Fibroblast of skin of back (primary cell): ENCODE measurements at places on chromosomes 5 and 9.
A peak's percentile ranks its signal among the peaks of the same experiment; 100 is the strongest.

DNA sequence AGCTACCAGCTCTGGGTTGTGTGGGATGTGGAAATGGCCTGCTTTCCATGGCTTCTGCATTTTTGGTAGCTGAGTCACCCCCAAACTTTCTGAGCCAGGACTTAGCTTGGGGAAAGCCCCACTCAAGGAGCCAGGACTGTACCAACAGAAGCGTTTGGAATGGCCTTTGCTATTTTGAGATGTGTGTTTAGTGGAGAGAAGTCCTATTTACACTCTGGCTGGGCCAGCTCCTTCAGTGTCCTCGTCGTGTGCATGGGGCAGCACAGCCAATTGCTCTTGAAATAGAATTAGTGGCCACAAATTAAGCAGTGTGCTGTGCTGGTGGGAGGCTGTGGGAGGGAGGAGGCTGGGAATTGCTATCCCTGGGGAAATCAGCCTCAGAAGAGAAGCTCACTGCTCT lies 51.6 kb downstream of the ENTREP1 start:
- peak; percentile 95 for DNase-seq

DNA sequence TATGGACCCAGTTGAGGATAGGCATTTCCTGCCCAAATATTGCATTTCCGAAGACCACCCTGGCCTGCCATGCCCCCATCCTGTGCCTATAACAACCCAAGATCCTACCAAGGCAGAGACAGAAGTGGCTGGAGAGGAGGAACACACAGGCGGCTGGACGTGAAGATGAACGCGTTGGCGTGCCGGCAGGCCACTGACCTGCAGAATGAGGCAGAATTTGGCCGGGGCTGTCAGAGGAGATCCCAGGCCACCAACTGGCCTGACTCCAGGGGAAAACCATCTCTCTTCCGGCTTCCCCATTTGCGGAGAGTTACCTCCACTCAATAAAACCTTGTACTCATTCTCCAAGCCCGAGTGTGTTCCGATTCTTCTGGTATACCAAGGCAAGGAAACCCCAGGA lies 1507.5 kb downstream of the EFNA5 start:
- DNase-seq: no peak

- DNase-seq: no peak
Measured at GRCh38 chr5:156851880-156852279, 1.8 kb downstream of the PPP1R2B start.

GRCh38 chr5:14165375-14166106 lies 22.4 kb downstream of the TRIO start:
- peak; percentile 89 for DNase-seq

- DNase-seq: no peak
Measured at GRCh38 chr5:32319392-32319791, 6.7 kb upstream of the MTMR12 start.

GRCh38 chr5:35197351-35197750 lies 32.9 kb downstream of the PRLR start:
- DNase-seq: no peak

GRCh38 chr5:58122848-58123392 lies 337.0 kb downstream of the PLK2 start:
- no peak for DNase-seq

DNA sequence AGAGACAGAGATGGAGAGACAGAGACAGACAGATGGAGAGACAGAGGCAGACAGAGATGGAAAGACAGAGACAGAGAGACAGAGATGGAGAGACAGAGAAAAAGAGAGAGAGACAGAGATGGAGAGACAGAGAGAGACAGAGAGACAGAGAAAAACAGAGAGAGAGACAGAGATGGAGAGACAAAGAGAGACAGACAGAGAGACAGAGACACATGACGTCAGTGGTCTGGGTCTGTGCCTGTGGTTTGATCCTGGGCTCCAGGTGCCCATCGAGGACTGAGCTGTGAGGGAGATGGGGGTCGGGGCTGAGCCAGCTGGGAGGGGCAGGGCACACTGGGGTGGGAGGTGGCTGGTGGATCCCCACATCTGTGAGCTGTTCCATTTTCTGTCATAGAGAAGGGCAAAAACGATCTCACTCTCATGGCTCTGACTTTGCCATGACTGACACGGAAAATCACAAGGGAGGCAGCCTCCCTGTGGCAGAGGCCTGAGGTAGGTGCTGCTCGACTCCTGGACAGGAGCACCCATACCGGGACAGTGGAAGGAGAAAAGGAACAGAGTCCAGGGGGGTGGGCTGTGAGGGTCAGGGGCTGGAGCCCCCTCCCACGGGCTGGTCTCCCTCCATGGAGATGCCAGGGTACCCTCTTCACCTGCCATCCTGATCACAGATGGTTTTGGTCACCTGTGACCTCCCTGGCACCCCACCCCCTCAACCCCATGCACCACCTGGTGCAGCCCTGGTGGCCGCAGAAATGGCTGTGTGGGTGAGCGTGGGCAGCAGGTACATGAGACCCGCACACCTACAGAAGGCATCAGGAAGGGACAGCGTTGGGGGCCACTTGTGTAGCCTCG lies 28.8 kb downstream of the GLT6D1 start:
- no peak for DNase-seq

DNA sequence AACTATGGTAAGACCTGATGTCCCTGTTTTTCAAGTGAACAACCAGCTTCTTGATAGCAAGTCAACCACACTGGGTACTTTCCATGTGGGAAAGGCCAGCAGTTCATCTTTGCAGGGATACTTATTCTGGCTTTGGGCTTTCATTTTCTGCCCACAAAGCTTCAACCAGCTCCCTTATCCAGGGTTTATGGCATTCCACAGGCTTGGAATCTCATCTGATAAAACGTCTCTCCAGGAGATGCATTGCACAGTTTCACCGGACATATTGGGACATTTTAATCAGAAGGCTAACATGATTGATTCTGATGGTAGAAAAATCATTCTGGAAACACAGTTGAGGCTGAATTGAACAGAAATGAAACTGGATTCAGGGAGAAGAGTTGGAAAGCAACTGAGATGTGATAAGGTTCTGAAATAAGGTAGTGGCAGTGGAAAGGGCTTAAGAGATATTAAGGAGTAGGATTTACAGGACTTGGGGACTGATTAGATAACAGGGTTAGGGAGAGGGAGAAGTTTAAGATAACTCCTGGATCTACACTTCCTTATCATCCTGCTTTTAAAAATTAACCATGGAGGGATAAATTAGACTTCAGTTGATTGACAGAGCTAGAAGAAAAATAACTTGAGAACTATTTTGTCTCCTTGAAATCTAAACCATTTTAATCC lies 195.8 kb upstream of the FBXL7 start:
- DNase-seq: no peak

DNA sequence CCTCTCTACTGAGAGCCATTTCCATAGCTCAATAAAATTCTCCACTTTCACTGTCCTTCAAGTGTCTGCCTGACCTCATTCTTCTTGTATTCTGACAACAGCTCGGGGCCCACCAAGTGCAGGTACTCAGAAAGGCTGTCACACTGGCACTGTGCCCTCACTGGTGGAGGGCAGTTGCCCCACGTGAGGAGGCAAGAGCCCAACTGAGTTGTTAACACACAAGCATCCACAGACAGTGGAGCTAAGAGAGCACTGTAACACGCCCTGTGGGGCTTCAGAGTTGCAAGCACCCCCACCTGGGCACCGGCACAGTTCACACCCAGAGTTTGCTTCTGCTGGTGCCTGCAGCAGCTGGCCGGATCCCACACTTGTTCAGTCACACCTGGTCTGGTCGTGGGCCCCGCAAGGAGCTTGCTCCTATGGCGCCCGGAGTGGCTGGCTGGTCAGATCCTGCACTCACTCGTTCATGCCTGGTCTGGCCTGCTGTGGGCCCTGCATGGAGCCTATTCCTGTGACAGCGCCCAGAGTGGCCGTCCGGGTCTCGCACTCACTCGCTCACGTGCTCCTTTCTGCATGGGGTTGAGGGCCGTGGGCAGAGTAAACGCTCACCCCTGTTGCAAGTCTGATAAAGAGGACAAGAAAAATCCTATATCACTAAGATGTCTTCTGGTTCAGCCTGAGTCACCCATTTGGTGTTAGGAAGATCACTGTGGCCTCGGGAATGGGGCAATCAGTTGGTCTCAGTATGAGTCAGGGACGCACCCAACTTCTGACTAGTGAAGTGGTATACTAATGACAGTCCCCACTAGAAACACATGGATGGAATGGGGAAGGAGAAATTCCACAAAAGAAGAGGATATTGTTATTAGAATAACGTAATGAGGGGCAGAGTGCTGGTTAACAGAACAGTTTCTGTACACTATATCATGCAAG lies 87.0 kb upstream of the CCNH start:
- no peak for DNase-seq

DNA sequence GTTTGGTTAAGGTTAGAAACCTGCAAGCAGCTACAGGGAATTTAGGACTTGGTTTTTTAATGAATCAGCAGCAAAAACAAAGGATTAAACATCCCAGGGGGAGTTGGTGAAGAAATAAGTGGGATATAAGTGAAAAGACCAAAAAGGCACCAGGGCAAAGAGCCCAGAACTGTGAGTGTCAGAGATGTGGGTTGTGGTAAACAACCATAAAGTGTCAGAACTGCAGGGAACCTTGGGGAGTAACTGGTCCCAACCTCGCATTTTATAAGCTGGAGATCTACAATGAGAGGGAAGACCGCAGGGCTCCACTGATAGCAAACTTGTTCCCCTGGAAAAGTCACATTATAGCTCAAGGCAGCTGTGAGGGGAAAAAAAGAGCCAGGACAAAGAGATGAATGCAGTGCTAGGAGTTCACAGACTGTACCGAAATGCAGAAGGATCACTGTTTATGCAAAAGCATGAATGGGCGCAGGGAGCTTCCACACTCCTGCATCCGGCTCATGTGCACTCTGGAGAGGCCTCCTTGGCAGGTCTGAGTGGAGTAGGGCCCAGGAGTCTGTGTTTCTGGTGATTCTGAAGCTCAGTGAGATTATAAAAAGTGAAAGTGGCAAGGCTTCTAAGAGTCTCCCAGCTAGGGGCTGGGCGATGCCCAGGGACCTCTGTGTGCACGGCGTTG lies 156.3 kb downstream of the GOLPH3 start:
- DNase-seq: no peak

DNA sequence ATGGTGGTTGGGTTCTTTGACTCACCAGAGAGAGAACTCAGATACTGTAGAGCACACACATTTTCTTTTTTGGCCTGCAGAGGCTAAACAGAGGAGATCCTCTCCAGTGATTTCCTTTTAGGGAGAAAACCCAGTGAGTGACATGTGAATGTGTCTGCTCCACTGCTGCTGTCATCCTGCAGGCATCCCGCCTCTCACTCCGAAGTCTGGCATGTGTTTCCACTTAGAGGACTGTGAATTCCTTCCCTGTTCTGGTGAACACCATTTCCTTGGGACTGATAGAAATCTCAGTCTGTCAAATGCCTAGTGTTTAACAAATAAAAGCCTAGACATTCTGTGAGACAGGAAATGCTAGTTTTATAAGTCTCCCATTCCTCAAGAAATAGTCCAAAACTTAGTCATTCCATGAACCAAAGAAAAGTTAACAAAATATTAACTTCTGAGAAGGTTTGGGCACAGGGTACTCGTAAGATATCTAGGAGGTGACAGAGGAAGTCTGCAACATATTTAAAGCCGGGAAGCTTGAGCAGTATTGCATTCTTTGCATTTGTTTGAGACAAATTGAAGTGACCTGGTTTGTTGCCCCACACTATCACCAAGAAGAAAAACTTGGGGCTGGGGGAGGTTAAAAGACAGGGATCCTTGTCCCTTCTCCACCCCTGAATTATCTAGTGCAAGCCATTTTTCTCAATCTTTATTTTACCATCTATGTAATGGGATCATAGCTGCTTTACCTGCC lies 74.9 kb upstream of the NIPAL4 start:
- peak; percentile 100 for DNase-seq

GRCh38 chr9:115263371-115264075 lies 145.6 kb upstream of the TNC start:
- DNase-seq: peak; percentile 68

DNA sequence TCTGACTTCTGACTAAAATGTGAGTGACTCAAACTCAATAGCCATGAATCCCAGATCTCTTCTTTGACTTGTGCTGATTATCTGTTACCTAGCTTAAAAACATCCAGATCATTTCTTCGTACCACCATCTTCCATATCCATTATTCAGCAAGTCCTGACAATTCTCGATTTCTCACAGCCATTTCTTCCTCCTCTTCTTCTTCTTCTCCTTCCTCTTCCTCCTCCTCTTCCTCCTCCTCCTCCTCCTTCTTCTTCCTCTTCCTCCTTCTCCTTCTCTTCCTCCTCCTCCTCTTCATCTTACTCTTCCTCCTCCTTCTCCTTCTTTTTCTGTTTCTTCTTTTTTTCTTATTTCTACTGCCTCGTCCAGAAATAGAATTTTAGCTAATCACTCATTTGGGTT lies 77.0 kb upstream of the MAP1B start:
- DNase-seq: no peak

DNA sequence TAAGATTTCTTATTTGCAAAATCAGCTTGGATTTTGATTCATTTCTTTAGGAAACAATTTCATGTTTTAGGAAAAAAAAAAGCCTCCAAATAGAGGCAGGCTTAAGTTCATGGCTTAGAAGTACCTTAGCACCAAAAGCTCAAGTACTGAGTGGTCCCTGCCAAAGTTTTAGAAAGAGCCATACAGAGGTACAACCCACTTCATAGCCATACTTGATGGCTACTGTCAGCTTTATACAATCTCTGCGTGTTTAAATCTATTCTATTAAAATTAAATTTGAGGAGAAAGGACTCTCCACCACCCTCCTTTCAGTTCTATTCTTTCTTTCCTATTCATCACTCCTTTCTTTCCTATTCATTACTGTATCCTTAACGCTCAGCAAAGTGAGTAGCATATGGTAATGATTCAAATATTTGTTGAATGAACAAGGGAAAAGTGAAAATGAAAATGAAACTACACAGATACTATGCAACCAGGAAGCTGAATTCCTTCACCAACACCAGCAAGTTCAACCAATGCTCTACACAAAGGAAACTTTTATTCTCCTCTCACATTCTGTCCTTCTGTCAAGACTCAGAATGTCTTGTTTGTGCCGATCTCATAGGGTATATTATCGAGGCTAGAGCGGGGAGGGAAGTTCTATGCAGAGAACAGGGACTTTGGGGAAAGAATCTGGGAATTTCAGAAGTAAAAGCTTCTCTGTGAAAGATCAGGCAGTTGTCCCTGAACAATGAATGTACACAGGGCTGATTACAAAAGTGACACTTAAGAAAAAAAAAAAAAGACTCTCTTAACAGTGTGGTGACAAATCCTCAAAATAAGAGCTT lies 138.6 kb upstream of the SPEF2 start:
- peak; percentile 64 for DNase-seq
